ENCODE measurements at places on chromosomes 5 and 9.

DNA sequence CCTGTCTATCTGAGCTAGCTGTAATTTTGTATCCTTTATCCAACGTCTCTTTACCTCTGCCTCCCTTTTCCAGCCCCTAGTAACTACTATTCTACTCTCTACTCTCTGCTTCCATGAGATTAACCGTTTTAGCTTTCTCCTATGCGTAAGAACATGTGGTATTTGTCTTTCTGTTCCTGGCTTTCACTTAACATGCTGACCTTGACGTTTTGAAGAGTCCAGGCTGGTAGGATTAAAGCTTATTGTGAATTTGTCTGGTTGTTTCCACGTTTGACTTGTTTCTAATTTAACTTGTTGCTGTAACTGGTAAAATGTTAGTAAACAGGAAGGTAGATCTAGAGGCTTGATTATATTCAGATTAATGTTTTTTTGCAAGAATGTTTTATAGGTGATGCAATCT is 385.3 kb downstream of the PSAT1 start:
- DNase-seq: no peak

DNA sequence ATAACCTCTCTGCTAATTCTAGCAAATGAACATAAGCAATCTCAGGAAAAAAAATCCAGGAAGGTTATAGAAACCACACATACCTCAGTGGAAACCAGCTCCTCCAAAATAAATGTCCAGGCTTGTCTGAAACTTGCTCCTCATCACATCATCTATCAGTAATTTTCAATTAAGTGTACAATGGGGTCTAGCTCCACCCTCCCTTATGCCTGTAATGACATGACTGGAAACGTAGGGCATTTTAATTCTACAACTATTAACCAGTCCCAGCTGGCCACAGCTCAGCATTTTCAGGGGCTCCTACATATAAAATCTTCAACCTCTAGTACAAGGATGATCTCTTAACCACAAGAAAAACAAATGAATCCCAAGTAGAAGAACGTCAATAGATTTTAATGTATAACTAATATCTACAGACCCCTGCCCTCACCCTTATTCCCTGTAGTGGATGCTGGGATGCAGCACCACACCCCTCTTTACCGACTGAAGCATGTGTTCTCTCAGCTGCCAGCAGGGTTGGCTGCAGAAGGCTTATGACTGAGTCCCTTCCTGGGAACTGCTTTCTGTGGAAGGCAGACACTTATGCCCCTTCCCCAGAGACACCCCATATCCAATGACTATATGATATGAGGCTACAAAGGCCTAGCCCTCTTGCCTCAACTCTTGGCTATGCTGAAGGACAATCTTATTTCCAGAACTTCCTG is 6.8 kb downstream of the TSSK1B start:
- DNase-seq: no peak

DNA sequence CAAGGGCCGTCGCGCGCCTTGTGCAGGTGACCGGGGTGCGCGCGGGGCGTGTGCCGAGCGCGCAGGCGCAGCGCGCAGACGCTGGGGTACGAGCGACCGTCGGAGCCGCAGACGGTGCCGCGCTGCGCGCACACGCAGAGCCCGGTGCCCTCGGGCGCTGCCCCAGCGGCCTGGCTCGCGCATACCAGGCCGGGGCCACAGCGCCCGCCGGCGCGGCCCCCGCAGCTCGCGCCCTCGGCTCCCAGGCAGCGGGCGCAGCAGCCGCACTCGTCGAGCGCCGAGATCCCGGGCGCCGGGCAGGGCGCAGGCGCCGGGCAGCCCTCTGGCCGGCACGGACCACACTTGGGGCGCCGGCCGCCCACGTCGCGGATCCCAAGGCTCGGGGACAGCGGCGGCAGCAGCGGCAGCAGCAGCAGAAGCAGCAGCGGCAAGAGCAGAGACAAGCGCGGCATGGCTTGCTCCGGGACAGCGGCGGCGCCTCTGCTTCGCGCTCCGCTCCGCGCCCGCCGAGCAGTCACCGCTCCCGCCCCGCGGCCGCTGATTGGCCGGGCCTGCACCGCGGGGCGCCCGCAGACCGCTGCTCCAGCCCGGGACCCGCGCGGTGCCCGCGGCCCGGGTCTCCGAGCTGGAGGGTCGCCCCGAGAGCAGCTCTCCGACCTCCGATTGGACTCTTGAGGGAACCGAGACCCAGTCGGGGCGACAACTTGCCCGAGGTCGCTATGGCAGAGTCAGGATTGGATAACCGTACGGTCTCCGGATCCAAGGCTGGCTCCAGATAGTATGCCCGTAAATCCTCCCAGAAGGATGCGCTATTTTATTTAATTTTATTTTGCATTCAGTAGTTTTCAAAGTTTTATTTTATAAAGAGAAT is at the start of gene IGFBPL1:
TSS of gene IGFBPL1 (minus strand) at position 482 of the 871 bp plus-strand sequence. CDS start at position 452, 30 bp downstream.
- no peak for DNase-seq

DNA sequence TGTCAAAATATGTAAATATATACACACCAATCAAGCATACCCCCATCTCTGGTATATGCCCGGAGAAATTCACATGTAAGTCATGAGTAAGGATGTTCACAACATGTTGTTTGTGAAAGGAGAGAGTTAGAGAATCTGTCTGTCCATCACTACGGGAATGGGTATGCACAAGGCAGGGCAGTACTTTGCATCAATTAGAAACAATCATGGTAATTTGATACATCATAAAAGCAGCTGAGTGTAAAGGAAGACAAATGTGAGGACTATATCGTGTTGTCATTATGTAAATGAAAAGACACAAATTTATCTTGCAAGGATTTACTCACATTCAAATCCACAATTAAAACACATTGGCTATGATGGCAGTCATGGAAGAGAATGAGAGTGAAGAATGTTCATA is 146.7 kb downstream of the SV2C start:
- DNase-seq: no peak

GRCh38 chr9:114472765-114473446 is 32.4 kb downstream of the WHRN start:
- DNase-seq: no peak

DNA sequence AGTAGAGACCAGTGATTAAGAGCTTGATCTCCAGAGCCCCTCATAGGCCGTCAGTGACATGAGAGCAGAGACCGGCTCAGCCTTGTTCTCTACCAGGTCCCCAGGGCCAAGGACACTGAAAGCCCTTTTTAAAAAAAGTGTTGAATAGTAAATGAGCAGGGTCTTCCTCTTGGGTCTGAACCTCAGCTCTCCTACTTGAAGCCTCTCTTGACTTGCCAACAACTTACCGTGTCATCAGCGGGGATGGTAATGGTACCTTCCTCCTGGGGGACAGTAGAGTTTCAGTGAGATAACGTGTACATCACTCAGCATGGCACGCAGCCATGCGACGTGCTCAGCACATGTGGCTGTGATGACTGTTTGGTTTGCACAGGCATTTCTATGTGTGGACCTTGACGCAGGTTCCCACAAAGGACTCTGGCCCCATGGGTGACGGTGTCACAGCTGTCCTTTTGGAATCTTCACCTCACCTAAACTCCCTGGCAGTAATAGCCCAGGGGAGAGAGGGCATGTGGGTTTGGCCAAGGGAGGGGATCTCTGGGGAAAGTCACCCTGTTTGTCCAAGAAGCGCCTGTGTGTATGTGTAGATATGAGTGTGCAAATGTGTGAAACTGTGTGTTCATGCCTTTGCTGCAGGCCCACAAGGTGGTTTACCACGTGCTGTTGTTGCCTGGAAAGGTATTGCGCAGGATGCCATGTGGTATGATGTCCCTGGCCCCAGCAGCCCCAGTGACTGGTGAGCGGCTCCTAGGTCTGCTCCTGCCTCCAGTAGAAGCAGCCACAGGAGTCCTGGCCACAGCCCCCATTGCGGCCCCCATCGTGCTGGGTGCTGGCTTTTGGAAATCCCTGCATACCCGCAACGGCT is 18.7 kb downstream of the ERGIC1 start:
- no peak for DNase-seq

DNA sequence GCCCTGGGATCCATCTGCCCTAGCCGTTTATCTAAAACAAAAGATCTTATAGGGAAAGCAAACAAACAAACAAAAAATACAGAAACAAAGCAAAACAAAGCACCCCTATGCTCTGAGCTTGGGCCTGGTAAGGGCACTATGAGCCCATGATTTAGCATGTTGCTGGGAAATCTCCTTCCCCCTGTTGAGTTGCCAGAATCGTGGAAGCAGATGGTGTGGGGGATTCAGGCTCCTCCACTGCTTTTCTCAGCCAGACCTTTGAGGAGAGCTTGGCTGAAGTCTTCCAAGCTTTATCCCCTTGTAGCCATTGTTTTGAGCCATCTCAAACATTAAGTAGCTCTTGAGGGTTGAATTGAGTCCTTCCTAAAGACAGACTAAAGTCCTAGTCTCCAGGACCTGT is 29.9 kb downstream of the TMC1 start:
- no peak for DNase-seq

DNA sequence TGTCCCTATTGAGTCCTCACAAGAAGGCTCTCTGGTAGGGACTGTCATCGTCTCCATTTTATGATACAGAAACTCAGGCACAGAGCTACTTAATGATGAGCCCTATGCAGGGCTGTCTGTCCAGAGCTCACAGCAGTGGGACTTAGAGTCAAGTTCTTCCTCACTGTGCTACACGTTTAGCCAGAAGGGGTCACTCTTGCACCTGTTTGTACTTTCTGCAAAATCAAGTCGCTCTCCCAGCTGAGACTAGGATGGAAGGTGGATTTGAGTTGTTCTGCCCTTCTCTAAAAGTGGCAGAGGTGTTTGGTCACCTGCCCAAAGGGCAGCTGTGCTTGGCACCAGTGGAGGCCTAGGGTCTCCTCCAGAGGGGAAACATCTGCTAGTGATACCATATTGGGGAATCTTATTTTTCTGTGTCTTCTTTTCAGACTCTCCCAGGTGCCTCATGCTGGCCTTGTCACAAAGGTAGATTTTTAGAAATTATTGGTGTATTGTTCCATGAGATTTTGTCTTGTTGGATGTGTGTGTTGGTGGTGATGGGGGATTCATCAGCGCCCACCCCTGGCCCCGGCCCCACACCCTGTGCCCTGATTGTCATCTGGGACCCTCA is 104.2 kb downstream of the PPARGC1B start:
- peak; percentile 52 for DNase-seq

DNA sequence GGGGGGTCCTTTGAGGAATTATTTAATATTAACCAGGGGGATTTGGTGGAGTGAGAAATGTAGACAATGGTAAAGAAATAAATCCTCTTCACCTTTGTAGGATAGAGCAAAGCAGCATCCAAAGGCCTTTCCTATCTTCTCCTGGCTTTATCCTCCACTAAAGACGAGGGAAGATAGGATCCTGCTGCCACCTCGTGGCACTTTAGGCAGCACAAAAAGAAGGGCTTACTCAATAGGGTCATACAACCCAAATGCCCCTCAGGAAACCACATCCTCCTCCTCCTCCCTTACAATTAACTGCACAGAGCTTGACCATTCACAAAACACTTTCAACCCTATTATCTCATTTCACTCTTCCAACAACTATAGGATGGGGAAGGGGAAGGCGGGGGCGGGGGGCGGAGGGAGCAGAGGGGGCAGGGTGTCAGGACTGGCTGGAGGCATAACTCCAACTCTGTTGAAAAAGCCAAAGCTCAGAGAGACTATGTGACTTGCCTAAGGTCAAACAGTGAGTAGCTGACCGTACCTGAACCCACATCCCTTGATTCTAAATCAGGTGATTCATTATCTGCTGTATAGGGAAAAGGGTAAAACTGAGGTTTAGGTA is 45.4 kb upstream of the MYOT start:
- DNase-seq: peak; percentile 66

DNA sequence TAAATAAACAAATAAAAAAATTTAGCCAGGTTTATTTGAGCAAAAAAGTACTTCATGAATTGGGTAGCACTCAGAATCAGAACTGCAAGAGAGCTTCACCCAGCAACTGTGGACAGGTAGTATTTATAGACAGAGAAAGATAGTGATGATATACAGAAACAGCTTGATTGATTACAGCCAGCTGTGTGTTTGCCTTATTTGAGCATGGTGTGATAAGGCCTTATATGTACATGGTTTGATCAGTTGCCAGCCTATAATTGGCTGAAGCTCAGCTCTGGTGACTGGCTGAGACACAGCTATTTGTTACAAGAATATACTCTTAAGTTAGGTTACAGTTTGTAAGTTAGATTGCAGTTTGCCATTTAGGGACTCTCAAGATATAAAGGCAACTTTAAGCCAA is 34.3 kb upstream of the ARL15 start:
- no peak for DNase-seq

DNA sequence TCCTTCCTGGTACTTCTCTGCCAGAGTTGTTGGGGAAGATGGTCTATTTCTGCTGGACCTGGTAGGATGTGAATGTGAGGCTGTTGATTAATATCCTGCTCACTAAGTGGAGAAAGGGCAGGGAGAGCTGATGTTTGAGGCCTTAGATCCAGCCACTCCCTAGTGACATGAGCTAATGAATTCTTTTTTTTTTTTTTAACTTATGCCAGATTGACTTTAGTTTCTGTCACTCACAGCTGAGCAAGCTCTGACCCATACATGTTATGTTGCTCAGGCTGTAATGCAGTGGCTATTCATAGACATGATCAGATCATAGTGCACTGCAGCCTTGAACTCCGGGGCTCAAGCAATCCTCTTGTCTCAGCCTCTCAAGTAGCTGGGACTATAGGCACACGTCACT is 75.1 kb upstream of the SPRY4 start:
- DNase-seq: no peak

DNA sequence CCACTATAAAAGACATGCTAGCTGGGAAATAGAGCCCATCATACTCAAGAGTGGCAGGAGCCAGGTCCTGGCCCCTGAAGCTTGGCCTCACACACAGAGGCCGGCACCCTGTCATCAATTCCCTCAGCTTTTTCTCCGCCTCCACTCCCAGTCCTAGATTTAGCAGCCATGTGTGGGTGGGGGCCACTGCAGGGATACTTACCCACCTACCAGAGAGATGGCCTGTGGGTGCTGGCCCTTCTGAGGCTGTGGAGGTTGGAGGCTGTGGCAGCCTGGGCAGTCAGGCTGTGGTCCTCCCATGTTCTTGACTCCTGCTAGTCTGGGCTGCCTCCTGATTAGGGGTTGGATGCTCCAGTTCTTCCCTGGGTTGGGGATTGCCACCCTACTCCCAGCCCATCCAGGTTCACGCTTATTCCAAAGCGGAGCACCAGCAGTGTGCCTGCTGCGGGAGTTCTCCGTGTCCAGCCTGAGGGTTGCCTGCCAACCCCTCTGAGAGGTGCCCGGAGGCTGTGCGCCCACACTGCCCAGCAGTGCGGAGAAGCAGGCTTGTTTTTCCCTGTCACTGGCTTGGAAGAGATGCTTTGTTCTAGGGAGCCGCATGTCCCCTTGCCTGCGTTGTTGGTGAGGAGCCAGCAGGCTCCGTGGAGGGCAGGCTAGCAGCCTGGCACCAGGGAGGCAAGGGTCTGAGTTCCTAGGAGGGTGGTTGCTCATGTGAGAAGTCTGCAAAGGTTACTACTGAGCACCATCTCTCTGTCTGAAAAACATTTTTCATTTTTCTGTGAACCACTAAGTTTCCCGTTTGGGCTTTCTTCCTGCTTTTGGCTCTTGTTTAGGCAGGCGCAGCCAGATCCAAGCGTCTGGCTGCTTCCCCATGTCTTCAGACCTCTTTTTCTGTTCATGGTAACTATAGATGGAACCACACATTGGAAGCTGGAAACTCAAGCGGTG is 7.5 kb downstream of the SLC22A5 start:
- no peak for DNase-seq

GRCh38 chr5:57383093-57383861 is 99.3 kb downstream of the ACTBL2 start:
- peak; percentile 70 for DNase-seq

All from MV-4-11 (cell line).